ENCODE measurements at places on chromosomes 11 and 22.

DNA sequence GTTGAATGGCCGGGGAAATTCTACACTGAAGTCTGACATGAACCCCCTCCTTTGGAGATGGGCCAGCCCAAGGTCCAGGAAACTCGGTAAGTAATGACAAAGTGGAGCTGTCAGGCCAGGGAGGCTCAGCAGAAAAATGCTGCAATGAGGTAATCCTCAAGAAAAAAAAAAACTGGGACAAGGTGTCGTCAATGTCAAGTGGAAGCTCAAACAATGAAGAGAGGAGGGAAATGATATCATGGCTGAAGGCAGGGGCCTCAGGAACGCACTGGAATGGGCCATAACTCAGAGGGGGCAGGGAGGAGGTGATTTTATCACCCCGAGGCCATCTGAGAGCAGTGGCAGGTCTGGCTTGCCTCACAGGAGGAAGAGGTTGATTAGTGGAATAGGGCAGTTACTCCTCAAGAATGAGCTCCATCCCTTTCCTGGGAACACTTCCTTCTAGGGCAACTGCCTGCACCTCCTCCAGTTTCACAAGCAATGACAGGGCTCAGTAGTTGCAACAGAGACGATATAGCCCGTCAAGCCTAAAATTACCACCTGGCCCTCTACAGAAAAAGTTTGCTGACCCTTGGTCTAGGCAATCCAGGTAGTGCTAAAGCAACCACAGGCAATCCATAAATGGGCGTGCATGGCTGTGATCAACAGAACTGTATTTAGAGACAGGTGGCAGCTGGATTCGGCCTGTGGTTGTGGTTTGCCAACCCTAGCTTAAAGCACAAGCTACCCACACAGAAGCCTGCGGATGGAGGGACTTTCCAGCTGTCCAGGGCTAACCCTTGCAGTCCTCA, 65.2 kb downstream of the FBXO7 start:
- no peak for DNase-seq

- DNase-seq: no peak
Observed at GRCh38 chr11:76160856-76161255, 45.4 kb downstream of the WNT11 start.

GRCh38 chr11:121596195-121597155, 143.7 kb upstream of the SORL1-AS1 start:
- DNase-seq: no peak

GRCh38 chr11:134951305-134951700, 539.3 kb upstream of the B3GAT1 start:
- DNase-seq: no peak

DNA sequence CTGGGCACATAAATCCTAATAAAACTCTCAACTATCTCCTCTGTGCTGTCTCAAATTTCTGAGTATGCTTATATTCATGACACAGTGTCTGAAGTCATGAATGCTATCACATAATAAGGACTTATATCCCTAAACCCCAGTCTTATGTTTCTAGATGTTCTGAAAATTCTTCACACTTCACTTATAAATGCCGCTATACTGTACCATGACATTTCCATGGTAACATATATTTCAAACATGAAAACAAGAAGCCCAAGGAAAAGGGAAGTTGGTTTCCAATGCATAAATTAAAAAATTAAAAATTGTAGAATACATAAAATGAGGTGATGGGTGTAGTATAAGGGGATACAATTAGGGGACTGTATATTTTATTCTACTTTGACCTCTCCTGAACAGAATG, 11.7 kb downstream of the GVQW3 start:
- no peak for DNase-seq

GRCh38 chr11:19577976-19578619, 134.5 kb upstream of the NAV2 start:
- no peak for DNase-seq

DNA sequence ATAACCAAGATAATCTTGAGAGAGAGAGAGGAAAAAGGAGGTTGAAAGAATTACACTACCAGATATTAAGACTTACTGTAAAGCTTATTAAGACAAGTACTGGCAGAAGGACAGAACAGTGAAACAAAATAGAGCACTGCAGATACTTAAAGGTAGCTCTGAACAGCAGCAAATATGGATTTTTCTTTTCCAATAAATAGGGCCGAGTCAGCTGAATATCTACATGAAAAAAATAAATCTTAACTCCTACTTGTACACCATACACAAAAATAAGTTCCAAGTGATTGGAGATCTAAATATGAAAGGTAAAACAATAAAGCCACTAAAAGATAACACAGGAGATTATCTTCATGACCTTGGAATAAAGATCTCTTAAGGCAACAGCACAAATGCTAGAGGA, 12.4 kb downstream of the THAP12 start:
- DNase-seq: no peak

GRCh38 chr11:95486979-95487378, 256.0 kb upstream of the SESN3 start:
- no peak for DNase-seq
